ENCODE measurements at places on chromosomes 1 and 21. TPM values are rescaled to one million over a fixed set of nuclear protein-coding genes. Genes with fewer than 3 reads are reported as not detected.

The ANGPTL1 gene
- 6.6 TPM for total RNA-seq

The PRAMEF10 gene
- total RNA-seq = not detected

- DNase-seq = no peak
Measured at GRCh38 chr1:65138524-65138923, 9.5 kb upstream of the AK4 start.

DNA sequence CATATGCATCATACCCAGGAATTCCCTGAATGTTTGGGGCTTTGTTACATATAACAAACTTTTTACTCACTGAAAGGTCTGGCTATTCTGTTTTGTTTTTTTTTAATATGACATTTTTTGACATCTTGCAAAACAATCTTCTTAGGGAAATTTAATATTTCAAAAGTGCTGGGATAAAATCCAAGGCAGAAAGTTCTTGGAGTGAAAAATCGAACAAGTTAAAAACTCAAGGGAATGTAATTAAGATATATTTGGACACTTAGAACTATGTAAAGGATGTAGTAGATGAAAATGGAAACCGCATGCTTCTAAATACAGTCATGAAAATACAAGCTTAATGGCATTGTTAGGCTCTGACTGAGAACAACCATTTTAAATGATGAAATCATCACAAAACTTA lies 8.6 kb downstream of the CHODL start:
- DNase-seq = no peak

- no peak for DNase-seq
Measured at GRCh38 chr1:223618680-223619079, 46.8 kb downstream of the CAPN8 start.

Data from left ventricle myocardium superior (tissue), 1 donor.